ENCODE measurements at places on chromosomes 2 and 18.

DNA sequence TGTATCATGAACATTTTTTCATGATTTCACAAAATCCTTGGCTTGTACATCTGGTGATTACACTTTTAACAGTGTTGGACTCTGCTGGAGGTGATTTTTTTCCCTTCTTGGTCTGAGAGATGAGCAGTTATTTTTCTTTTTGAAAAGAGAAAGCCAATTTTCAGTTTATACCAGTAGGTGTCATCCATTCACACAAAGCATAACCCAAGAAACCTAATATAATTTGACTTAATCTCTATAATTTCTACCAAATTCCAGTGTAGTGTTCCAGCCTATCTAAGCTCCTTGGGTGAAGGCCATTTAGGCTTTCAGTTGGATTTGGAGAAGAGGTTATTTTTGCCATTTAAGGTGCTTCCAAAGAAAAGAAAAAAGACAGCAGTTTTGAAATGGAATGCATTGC is 7.7 kb upstream of the ICOS start:
- no peak for DNase-seq

GRCh38 chr2:64613276-64613675 is 40.4 kb downstream of the SERTAD2 start:
- no peak for DNase-seq

DNA sequence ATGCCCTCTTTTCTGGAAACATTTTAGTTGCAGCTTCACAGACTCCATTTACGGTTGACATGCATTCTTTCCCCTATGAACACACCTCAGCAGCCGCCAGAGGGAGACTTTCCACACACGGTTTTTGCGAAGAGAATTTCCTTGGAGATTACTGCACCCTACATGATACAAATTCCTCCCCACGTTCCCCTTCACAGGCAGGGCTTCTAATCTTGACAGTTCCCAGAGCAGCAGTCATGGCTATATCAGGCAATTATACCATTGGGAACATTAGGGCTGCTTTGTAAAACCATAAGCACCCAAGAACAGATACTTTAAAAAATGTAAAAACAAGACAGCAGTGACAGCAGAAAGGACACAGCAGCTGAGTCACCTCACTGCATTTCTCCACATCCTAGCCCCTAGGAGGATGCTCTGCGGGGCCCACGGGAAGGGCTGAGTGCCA is 253.8 kb downstream of the TGIF1 start:
- no peak for DNase-seq

DNA sequence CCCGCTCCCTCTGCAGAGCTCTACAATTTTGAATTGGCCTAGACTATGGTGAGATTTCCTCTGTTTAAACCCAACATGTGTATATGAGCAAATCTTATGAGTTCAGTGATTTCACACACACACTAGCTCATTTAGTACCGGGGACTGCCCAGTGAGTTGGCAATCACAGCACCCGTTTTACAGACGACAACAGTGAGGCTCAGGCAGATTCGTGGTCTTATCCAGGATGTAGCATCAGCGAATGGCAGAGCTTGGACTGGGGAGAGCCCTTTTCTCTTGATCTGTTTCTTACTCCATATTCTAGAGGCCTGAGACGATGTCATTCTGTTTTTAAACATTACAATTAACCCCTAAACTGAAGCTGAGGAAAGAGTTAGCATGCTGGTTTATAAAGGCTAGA is 419.9 kb downstream of the NBAS start:
- no peak for DNase-seq

- DNase-seq: no peak
Observed at GRCh38 chr2:120430957-120431356, 85.0 kb downstream of the INHBB start.

DNA sequence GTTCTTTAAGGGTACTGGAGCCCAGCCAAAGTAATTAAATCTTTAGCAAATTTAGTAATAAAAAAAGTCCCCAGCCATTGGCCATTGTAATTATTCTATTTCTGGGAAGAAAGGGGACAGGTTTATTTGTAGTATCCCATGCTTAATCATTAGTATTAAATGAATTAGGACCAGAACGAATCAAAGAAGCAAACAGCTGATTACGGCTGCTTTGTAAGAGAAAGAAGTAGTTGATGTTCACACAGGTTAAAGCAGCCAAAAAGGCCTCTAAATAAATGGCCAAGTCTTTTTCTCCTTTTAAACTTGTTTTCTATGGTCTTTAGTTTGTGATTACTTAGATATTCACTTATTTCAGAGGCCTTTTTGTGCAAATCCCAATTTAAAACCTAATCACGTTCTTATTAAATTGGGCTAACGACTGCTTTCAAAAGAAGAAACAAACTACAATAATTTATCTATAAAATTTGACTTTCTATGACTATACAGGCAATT is 48.6 kb upstream of the DNAH7 start:
- DNase-seq: no peak

DNA sequence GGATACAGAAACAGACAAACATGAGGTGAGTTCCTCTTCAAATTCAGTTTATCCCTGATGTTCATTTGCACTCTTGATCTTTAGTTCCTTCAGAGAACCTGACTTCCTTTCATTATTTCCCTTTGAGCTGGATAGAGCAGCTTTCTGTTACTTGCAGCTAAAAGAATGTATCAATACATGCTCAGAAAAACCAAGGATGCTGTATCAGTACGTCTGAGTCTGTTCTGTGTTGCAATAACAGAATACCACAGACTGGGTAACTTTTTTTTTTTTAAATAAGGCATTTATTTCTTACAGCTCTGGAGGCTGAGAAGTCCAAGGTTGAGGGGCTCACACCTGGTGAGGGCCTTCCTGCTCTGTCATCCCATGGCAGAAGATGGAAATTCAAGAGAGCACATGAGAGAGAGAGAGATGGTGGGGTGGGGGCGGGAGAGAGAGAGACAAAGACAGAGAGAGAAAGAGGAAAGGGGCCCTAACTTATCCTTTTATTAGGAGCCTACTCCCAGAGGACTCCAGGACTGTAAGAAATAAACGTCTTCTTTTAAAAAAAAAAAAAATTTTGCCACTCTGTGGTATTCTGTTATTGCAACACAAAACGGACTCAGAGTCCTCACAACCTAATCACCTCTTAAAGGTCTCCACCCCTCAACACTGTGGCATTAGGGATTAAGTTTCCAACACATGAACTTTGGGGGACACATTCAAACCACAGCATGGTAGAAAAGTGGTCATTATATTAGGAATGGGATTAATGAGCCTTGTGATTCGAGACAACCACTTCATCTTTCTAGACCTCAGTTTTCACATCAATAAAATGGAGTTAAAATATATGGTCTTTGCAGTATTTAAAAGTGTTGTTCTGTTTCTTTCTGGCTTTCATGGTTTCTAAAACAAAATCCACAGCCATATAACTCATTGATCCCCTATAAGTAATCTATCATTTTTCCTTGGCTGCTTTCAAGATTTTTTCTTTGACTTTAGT is 18.4 kb upstream of the SELENOI start:
- no peak for DNase-seq

- no peak for DNase-seq
Observed at GRCh38 chr2:27074738-27075565, 3.5 kb upstream of the EMILIN1 start.

GRCh38 chr2:15975676-15976075 is 35.3 kb downstream of the MYCN start:
- no peak for DNase-seq

DNA sequence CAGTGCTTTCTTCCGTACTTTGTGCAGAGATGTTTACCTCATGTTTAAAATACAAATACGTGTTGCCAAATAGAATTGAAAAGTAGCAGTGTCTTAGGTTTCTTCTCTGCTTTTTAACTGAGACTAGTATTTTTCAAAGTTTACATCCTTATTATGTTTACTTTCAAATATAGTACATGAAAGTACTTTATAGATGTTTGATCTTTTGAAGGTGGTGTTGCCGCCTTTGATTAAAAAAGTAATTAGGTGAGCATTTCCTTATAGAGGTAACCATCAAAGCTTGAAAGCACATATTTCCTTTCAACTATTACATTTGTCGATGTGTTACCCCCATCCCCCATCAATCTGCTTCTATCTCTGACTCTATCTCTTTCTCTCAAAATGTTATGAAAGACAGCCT is 87.0 kb downstream of the CERS6 start:
- no peak for DNase-seq

GRCh38 chr2:59774821-59775433 is 778.5 kb downstream of the BCL11A start:
- no peak for DNase-seq

- no peak for DNase-seq
Observed at GRCh38 chr2:213787869-213788268, 503.6 kb downstream of the SPAG16 start.

DNA sequence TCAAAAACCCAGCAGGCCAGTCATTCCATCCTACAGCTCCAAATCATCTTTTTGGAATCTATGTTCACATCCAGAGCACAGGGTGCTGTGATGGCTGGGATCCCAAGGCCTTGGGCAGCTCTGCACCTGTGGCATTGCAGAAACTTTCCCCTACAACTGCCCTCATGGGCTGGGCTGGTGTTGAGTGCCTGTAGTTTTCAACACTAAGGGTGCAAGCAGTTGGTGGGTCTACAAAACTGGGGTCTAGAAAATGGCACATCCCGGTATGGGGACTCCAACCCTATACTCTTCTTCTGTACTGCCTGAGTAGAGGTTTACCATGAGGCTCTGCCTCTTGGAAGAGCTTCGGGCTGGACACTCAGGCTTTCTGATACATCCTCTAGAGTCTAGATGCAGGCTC is 95.2 kb upstream of the TEKT4 start:
- DNase-seq: no peak

DNA sequence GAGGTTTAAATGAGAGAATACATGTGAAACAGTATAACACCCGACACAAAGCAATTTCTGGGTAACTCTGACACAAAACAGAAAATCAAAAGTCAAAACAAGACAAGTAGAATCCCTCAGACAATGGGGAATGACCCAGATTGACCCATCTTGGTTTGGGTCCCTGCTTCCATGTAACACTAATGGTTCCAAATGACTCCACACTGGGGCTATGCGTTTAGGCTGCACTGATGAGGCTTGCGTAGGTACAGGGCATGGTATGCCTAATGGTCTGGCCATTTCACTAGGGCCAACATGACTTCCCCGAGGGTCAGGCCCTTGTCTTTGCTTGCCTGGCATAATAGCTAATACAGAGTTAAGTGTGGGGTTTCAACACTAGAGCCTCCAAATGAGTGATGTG is 27.2 kb upstream of the NFE2L2 start:
- DNase-seq: no peak

GRCh38 chr2:222000326-222000725 is 298.5 kb downstream of the PAX3 start:
- no peak for DNase-seq
